ENCODE measurements at places on chromosomes 5 and 9. TPM values are rescaled to one million over a fixed set of nuclear protein-coding genes. Genes with fewer than 3 reads are reported as not detected.

GRCh38 chr5:168770036-168770498 lies 190.9 kb upstream of the PANK3 start:
- no peak for DNase-seq

DNA sequence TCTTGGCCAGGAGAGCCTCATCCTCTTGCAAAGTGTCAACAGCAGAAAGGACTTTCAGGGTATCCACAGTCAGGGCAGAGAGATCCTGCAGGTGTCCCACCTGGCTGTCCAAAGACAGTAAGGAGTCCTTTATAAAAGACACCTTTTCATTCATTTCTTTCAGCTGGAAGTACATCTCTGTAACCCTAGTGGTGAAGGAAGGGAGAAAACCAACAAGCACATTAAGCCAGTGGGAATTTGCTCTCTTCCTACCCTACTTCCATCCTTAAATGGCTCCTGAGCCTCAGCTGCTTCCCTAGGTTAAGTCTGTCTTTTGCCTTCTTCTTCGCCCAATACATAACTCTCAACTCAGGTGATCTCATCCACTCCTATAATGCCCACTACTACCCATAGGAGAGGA lies 124.8 kb downstream of the TRPM6 start:
- no peak for DNase-seq

GRCh38 chr5:1641041-1641440 lies 117.3 kb upstream of the LPCAT1 start:
- no peak for DNase-seq

DNA sequence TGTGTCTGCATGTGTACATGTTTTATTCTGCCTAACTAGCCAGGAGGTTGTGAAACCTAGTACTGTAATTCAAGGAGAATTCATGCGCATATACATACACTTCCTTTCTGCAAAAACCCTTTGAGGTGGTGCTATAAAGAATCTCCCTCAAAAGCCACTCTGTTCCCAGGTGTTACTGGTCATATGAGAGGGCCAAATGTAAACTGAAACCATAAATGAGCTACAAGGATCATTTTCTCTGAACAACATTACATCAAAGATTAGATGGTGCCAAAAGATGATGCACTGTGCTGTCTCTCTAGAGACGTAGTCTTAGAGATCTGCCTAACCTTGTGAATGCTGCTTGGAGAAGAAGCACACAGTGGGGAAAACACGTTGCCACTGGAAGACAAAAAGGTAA lies 15.7 kb downstream of the NREP start:
- no peak for DNase-seq

DNA sequence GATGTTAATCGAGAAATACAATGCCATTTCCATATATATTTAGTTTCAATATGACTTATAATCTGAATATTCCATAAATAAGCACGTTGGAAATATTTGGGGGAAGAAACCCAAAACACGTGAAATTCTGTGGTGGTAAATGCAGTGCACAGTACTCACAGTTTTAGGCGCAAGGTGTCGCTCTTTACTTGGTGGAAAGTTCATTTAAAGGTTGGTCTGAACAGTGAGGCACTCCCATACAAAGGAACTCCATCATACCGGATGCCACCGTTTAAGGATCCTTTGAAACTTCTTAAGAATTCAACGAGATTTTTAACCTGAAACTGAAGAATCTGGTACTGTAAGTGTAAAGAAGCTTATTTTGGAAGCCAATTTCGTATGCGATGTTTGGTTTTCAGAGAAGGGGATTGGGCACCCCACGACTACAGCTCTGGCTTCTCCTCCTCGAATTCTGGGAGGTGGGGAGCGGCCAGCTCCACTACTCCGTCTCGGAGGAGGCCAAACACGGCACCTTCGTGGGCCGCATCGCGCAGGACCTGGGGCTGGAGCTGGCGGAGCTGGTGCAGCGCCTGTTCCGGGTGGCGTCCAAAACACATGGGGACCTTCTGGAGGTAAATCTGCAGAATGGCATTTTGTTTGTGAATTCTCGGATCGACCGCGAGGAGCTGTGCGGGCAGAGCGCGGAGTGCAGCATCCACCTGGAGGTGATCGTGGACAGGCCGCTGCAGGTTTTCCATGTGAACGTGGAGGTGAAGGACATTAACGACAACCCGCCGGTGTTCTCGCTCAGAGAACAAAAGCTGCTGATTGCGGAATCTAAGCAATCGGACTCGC lies at the start of gene PCDHA11:
Gene PCDHA11 (plus strand): TSS at position 237 of the 834 bp plus-strand sequence. CDS start 147 bp downstream, at position 384.
- DNase-seq = no peak

GRCh38 chr9:114070188-114071103 lies 7.7 kb downstream of the AMBP start:
- DNase-seq = no peak

DNA sequence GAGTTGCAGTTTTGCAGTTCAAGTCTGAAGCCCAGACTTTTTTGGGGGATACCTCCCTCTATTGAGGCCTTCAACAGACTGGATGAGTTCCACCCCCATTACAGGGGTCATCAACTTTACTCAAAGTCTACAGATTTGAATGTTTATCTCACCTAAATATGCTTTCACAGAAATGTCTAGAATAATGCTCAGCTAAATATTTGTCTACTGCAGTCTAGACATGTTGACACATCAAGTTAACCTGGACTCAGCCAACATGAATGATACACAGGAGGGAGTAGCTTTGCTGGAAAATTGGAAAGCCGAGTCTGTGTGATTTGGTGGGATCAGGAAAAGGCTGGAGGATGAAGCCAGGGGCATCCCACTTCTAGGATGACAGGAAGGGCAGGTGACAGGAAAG lies 128.0 kb upstream of the ICE1 start:
- DNase-seq = no peak

DNA sequence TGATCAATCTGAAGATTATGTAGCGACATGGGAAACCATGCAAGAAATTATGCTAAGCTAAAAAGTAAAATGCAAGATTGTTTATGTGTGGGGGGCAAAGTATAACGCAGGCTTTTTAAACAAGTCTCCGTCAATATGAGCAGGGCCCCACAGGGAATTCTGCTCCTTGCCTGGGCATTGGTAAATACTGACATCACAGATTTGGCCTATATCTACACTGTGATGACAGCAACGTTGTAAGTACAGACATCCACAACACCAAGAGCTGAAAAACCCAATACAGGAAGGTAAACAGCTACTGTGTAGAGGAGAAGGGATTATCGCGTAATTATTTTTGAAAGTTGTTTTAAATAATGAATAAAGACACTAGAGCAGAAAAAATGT lies 74.5 kb upstream of the SLC25A51 start:
- DNase-seq = no peak

GRCh38 chr9:72474676-72475075 lies 46.7 kb upstream of the TMC1 start:
- DNase-seq = no peak

- no peak for DNase-seq
Observed at GRCh38 chr9:96192710-96193109, 109.3 kb downstream of the HSD17B3 start.

GRCh38 chr9:127014216-127014909 lies 99.8 kb downstream of the RALGPS1 start:
- DNase-seq = no peak

DNA sequence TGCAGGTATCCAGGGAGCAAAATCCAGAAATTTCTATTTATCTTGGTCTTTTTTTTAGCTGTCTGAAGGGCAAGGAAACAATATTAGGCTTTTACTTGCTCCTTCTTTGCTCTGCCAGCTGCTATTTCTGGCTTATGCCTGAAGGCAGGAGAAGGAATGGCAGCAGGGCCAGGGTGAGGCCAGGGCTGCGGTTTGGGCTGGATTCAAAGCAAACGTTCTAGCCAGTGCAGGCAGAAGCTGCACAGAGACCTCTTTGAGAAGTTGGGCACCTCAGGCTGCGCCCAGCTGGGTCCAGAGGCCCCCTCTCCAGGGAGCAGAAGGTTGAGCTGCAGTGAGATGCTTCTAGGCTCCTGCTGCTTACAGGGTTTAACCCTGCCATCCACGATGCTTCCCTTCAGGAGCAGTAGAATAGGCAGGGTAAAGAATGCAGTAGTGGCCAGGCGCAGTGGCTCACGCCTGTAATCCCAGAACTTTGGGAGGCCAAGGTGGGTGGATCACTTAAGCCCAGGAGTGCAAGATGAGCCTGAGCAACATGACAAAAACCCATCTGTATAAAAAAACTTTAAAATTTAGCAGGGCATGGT lies 201.2 kb downstream of the ADCY2 start:
- no peak for DNase-seq

DNA sequence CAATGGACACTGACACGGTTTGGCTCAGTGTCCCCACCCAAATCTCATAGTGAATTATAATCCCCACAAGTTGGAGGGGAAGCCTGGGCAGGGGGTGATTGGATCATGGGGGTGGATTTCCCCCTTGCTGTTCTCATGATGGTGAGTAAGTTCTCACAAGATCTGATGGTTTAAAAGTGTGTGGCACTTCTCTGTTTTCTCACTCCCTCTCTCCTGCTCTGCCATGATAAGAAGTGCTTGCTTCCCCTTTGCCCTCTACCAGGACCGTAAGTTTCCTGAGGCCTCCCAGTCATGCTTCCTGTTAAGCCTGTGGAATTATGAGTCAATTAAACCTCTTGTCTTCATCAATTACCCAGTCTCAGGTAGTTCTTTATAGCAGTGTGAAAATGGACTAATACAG lies 115.8 kb upstream of the KIF2A start:
- no peak for DNase-seq

DNA sequence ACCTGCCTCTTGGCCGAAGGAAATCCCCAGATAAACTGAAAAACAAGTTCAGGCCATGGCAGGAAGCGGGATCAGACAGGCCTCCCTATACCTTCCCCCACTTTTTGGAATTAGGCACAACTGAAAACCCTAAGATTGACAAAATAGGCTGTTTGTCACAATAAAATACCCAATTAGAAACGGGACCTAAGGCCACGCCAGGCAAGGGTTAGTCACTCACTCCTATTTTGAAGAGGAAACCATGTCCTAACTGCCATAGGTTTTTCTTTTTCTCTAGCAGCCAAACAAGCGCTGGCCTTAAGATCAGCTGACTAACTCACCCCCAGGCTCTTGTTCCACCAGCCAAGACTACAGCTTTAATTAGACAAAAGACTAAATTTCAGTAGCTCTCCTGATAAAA lies 11.9 kb downstream of the FBP2 start:
- no peak for DNase-seq

DNA sequence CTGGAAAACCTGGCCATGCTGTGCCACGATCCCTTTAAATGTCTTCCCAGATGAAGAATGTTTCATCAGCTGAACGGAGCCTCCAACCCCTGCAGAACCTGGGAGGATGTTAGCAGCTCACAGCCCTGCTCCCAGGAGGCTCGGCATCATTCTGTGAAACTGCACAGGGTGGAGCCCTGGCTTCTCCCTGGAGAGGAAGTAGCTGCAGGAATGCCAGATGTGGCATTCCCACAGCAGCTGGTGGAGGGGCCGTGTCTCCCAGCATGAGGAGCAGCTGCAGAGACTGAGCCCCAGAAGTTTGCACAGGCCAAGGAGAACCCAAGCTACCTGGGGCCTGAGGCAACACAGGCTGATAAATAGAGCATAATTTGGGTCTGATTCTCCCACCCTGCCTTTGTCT lies 165.8 kb upstream of the MAP3K1 start:
- no peak for DNase-seq

GRCh38 chr9:108664309-108665255 lies 191.2 kb downstream of the ACTL7B start:
- DNase-seq = no peak

- no peak for DNase-seq
Observed at GRCh38 chr5:115494570-115495289, 49.8 kb downstream of the FEM1C start.

- no peak for DNase-seq
Observed at GRCh38 chr5:137935694-137936093, 46.4 kb downstream of the PKD2L2 start.

GRCh38 chr5:61342071-61342501 lies 10.0 kb downstream of the ZSWIM6 start:
- DNase-seq = no peak

- no peak for DNase-seq
Observed at GRCh38 chr5:110817459-110817858, 78.7 kb downstream of the SLC25A46 start.

- no peak for DNase-seq
Observed at GRCh38 chr9:72909428-72909827, 43.4 kb downstream of the ALDH1A1 start.

DNA sequence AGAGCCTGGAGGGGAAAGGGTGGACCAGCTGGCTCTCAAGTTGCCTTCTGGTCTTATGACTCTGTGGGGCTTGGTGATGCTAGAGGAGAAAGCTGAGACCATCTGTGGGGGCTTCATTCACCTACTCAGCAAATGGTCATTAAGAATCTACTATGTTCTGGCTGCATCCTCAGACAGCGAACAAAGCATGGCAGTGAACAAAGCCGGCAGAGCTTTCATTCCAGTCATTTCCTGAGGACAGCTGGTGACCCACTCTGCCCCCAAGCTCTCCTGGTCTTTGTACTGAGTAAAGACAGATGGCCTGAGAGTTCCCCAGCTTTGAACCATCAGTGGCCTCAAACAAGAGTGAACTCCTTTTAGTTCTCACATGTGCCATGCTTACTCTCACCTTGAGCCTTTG lies 48.0 kb downstream of the FGF1 start:
- DNase-seq = no peak

DNA sequence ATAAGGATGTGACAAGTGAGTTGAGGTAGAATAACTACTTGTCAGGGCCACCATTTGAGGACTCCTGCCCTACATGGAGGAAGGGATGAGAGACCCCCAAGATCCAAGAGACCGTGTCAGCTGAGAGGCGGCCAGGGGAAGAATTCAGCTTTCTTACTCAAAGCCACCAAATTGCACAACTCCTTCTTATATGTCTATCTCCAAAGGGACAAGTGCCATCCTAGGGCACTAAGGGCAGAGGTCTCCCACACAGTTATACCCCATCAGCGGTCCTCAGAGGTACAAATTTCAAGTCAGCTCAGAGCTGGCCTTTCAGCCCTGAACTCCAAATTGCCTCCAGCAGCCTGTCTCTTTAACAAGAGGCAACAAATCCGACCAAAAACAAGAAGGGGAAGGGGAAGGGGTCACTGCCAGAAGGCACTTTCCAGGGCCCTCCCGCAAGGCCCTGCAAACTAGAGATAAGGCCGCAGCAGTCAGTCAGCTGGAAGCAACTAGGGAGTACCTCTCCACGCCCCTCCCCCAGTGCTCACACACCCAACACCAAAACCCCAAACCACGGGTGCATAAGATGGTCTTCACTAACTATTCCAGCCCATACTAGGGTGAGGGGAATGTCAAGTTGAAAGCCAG lies 6.1 kb upstream of the STOML2 start:
- no peak for DNase-seq

ZDHHC11B gene
- total RNA-seq = 0.55 TPM

SV2C gene
- 0.04 TPM for total RNA-seq

ECM2 gene
- not detected for total RNA-seq

OLFM1 gene
- 0.96 TPM for total RNA-seq

ROPN1L gene
- total RNA-seq = 0.21 TPM

EDIL3 gene
- 41.7 TPM for total RNA-seq

MACIR gene
- 8.4 TPM for total RNA-seq

LCN15 gene
- total RNA-seq = not detected

SLC22A4 gene
- 2.3 TPM for total RNA-seq

DDX4 gene
- not detected for total RNA-seq

SPINK6 gene
- total RNA-seq = not detected

SH3RF2 gene
- total RNA-seq = 10.3 TPM

All from kidney epithelial cell (primary cell).